ENCODE measurements at places on chromosomes 3 and 15.
A peak's percentile ranks its signal among the peaks of the same experiment; 100 is the strongest.

- no peak for DNase-seq
These were observed 271.2 kb downstream of the PTPRG start for GRCh38 chr3:61832375-61833229.

- DNase-seq: no peak
These were observed 25.8 kb upstream of the CLK3 start for GRCh38 chr15:74589826-74590225.

DNA sequence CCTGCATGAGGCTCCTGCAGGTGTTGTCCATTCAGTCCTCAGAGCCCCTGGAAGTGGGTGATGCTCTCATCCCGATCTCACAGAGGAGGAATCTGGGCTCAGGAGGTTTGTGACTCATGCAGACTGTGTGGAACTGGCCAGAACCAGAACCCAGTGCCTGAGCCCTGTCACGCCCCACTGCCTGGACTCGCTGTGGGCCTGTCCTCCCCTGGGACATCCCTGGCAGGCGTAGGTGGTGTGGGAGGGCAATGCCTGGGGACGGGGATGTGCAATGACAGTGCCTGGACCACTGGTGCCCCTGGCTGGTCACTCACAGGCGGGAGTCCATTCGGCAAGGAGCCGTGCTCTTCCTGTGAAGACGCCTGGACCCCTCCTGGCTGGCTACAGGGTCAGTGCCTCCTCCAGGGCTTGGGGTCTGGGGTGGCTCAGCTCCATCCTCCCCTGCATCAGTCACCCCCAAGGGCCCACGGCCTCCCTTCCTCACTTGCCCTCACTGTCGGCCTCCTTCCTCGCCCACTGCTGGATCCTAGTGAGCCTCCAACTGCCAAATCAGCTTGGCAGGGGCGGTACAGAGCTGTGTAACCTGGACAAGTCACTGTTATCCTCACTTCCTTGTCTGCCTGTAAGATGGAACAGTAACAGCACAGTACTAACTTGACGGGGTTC is 14.9 kb downstream of the PSTPIP1 start:
- DNase-seq: no peak

DNA sequence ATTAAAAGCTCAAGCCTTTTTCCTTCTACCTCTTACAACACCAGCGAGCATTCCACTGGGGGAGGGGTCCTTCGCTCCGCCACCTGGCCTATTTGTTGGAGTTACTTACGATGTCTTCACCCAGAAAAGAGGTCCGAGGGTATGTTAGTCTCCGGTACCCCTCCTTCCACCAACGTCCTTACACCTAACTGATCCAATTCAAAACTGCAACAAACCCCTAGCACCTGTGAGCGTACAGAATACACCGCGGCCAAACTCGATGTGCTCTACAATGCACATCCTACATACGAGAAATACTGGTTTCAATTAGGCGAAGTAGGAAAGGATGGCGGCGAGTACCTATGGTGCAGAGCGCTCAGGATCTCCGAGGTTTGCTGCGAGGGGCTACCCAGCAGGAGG is 944 bp downstream of the SLITRK3 start:
- no peak for DNase-seq

DNA sequence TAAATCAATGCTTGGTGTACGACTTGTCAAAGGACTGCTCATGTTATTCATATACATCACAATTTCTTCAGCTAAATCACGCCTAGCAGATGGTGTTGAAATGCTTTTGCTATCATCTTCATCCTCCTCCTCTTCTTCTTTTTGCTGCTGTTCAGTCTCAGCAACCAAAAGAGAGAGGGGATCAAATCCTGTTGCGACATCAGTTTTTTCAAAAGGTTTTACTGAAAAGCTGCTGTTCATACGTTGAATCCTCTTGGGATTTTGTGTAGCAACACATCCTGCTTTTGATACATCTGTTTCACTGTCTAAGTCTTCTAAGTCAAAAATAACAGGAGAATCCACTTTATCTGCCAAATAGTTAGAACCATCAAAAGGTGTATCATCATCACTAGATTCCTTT is 69.0 kb downstream of the SLC24A1 start:
- DNase-seq: no peak

- no peak for DNase-seq
These were observed 175.8 kb upstream of the ATP11B start for GRCh38 chr3:182617500-182617899.

DNA sequence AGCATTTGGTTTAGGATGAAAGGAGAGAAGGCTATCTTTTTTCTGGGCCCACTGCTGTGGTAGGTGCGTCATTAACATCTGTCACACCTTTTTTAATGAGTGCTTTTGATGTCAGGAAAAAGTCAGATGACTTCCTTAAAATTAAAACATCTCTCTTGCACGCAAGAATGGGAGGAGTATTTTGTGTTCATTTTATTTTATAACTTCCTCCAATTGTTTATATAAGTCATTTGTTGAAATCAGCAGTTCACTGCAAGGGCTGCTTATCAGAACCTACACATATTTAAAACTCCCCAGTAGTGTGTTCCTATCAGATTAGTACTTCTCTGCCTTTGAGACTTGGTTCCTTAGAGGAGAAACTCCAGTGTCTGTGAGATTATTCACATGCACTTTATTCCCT is 143.8 kb downstream of the NEO1 start:
- no peak for DNase-seq

GRCh38 chr15:97346221-97346620 is 614.3 kb upstream of the ARRDC4 start:
- no peak for DNase-seq

DNA sequence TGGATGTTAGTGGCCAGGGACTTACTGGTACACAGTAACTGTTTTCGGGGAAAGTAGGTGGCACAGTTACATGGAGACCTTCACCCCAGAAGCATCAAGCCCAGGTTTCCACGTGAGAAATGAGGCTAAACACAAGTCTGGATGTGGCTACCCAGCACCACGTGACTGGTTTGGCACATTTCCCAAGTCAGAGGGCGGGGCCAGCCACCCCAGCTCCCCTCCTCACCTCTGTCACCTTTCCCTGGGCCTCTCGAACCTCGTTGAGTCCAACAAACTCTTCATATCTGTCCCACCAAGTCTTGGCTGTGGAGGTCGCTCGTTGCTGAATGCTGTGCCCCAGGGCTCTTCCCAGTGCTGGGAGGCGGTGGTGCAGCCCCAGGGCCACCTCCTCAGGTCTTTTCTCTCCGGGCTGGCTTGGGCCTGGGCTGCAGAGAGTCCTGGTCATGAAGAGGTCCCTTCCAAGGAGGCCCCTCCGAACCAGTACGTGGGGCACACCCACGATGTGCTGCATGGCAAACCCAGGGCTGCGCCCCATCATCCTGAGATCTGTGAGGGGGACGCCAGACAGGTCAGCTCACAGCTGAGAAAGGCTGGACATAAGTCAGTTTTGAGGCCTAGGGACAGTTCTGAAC is 4.8 kb upstream of the PLXNB1 start:
- no peak for DNase-seq

- DNase-seq: no peak
These were observed 26.6 kb downstream of the HDAC11 start for GRCh38 chr3:13506680-13507079.

GRCh38 chr3:117192888-117193287 is 483.3 kb downstream of the TUSC7 start:
- no peak for DNase-seq

GRCh38 chr3:64267721-64268604 is 42.7 kb upstream of the PRICKLE2 start:
- DNase-seq: no peak

GRCh38 chr3:5314897-5315296 is 127.4 kb downstream of the EDEM1 start:
- no peak for DNase-seq

DNA sequence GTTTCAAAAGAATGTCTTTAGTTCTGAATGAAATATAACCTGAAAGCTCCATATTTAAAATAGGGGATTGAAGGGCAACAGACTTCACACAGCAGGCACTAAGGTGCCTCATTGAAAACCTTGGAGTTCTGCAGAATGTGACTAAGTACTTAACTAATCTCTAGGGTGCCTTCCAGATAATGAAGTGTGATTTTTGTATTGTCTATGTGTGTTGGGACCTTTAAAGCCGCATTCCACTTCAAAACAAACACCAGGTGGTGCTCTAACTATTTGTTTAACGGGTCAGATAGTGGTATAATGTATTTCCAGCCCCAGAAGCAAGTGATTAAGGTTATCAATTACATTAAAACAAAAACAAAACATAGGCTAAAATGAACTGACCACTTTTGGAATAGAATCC is 28.0 kb downstream of the TFG start:
- DNase-seq: no peak

- no peak for DNase-seq
These were observed 65.5 kb downstream of the LARS2 start for GRCh38 chr3:45453839-45454238.

DNA sequence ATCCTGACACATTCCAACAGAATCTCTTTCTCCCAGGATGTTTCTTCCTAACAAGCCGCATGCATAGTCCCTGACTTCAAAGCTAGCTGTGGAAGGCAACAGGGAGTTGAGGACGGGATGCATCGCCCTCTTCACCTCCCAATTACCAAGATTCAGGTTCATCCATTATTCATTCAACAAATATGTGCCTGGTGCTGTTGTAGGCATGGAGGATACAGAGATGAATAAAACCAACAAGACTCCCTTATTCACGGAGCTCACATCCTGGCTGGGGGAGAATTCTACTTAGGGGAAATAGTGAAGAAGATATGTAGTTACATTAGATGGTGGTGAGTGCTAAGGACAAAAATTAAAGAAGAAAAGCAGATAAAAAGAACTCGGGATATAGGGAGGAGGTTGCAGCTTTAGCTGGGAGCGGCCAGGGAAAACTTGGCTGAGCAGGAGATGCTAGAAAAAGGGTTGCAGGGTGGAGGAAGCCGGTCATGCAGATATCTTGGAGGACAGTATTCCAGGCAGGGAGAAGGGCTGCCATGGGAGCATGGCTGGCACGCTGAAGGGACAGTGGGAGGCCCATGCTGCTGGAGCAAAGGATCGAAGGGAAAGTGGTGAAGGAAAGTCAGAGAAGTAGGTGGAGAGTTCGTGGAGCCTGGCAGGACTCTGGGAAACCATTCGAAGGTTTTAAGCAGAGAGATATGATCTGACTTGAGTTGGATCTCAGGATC is 5.0 kb downstream of the ITGB5 start:
- no peak for DNase-seq

DNA sequence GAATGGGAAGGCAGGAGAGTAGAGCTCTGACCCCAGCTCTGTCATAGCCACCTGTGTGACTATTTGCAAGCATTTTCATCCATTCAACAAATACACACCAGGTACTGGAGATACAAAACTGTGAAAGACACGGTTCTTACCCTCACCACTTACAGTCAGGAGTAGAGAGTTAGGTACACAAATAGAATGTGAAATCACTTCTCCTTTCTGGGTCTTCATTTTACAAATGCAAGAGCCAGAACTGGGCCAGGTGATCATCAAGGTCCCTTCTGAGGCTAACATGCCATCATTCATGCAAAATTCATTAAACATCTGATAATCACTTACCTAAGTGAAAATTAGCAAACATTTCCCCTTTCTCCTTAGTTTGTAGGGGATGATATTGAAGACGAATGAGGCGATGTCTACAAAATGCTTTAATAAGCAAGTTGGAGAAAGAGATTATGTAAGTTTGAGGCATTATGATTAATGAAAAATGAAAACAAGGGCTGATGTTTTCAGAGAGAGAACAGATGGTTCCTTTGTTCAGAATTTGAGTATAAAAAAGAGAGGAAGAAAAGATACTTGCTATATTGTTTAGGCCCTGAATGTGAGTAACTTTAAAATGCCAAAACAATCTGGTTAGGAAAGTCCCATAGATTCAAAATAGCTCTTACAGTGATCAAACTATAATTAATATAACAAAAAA is 88.6 kb downstream of the LPP start:
- DNase-seq: no peak

DNA sequence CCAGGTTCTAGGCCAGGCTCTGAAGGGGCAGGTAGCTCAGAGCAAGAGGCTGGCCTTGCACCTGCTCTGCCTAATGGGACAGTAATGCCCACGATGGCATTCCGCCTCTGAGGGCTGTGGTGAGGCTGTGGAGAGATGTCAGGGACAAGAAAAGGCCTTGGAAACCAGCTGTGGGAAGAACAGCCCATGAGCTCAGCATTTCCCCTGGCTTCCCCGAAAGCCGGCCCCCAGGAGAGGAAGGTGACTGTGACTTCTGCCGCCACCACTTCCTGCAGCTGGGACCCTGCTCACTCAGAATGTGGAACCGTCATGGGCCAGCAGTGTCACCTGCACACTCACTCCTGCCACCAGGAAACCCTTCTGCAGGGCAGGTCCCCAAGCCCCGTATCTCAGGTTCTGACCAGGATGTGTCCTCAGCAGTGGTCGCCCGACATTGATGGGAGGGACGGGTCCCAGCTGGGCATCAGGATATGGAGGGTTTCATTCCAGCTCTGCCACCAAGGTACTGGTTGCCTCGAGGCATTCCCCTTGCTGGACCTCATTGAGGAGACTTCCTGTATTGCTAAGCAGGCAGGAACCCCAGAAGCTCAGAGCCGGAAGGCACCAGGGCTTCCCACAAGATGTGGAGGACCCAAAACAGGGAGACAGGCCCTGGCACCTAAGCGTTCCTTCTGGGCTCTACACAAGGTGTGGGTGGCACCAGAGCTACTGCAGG is 30.7 kb downstream of the SEMA7A start:
- DNase-seq: no peak

DNA sequence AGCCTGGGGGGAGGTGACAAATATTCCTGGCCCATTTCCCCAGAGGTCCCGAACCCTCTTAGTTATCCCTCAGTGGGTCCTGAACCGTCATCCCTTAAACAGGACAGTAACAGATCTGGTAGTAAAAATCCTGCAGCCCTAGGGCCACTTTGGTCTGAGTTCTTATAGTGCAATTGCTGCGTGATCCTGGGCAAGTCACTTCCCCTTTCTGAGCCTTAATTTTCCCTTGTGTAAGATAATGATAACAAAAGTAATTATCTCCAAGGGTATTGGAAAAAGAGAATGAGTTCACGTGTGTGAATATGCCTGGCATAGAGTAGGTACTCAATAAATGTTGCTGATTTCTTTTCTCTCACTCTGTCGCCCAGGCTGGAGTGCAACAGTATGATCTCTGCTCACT is 2.9 kb upstream of the JAGN1 start:
- no peak for DNase-seq

GRCh38 chr3:189773056-189773455 is 141.9 kb downstream of the TP63 start:
- DNase-seq: no peak

DNA sequence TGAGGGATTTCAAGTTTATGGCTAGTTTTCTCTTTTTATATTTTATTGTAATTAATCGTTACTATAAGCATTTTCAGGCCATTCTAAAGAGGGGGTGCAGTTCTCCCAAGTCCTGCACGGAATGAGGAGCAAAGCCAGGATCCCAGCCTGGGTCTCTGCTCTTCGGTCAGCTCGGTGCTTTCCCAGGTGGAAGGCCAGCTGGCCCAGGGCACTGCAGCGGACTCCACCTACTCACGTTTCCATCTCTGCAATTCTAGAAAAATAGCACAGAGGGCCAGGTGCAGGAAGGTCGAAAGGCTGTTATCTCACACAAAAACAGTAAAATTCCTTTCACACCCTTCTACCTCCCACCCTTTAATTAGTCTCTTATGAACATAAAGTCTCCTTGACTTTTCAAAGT is 59.5 kb upstream of the HES1 start:
- DNase-seq: no peak

GRCh38 chr15:31328969-31329639 is 2.5 kb downstream of the KLF13 start:
- DNase-seq: peak; percentile 63

- DNase-seq: peak; percentile 25
These were observed 10.6 kb upstream of the PARL start for GRCh38 chr3:183895296-183895695.

- DNase-seq: no peak
These were observed 135.0 kb downstream of the NUP210 start for GRCh38 chr3:13285007-13285567.

- DNase-seq: no peak
These were observed 21.9 kb downstream of the NRROS start for GRCh38 chr3:196661400-196661799.

GRCh38 chr15:22878103-22878502 is 39.6 kb downstream of the NIPA2 start:
- no peak for DNase-seq

Data from NCI-H526 (cell line).